ENCODE measurements at places on chromosomes 3 and 15.
A peak's percentile ranks its signal among the peaks of the same experiment; 100 is the strongest.

DNA sequence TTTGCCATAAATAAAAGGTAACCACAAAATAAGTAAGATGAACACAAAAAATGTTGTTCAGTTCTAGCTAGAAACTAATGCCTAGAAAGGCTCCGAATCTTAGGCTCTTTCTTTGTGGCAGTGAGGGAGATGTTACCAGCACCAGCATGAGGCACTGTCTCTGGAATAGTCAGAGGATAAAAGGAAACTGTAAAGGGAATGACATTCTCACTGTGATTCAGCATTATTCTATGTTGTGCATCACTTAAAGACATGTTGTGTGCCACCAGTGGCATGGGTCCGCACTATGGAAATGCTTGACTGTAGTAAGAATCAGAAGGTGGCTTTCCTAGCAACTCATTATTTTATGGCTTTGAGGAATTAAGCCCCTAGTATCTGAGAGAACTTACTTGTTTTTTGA is 70.8 kb downstream of the SEC22A start:
- DNase-seq = peak; percentile 72

- no peak for DNase-seq
These were observed 56.8 kb upstream of the NEK10 start for GRCh38 chr3:27425896-27426565.

GRCh38 chr3:135103917-135104316 is 308.9 kb downstream of the EPHB1 start:
- no peak for DNase-seq

DNA sequence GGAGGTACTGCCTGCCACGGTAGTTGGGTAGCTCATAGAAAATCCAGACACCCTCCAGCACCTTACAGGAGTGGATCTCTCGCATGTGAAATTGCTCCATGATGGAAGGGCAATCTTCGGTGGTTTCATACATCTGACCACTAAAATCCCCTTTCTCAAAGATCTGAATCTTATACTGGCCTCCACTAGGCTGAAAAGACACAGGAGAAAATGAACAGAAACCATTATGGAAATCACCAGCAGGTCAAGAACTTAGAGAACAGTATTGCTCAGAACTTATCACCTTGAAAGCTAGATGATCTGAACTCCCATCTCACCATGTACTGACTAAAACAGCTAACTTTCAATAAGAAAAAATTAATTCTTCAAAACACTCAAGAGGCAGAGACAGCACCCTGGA is 5.4 kb downstream of the CRYGS start:
- DNase-seq = no peak

- DNase-seq = no peak
These were observed 16.8 kb downstream of the IGDCC4 start for GRCh38 chr15:65405791-65406423.

- DNase-seq = no peak
These were observed 44.0 kb upstream of the SEC22A start for GRCh38 chr3:123157598-123158287.

- no peak for DNase-seq
These were observed 77.2 kb upstream of the SLITRK3 start for GRCh38 chr3:165273411-165273810.

- DNase-seq = no peak
These were observed 42.3 kb downstream of the MAGEF1 start for GRCh38 chr3:184669578-184669977.

GRCh38 chr3:169448501-169448900 is 215.0 kb downstream of the MECOM start:
- peak; percentile 16 for DNase-seq

DNA sequence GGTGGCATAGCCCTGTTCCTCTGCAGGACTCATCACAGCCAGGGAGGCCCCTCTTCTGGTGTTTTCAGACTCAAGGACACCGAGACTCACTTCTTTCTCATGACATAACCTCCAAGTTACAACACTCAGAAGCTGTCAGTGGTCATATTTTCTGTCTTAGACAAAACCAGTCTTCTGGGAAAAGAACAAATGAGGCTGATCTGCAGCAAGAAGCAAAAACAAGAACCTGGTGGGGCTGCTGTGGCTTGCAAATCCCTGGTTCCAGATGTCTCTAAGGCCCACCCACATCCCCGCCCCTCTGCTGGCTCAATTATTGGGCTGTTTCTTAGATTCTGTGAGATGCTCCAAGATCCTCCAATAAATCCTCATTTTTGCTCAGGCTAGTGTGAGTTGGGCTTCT is 16.6 kb upstream of the LOXL1 start:
- no peak for DNase-seq

DNA sequence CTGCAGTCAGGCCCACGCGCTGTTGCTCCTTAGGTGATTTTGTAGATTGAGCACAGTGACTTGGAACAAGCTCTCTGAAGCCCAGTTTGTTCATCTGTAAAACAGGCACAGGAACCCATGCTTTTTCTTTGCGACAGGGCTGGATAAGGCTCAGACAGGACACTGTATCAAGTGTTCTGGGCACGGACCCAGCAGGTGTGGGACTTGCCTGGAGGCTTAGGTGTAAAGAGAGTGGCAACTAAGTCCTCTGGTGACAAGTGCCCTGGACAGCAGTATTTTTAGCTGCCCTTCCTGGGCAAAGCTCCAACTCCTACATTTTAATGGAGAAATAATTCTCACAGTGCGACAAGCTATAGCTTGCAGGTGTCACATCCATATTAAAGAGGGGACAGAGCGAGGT is 32.2 kb downstream of the CD276 start:
- no peak for DNase-seq

DNA sequence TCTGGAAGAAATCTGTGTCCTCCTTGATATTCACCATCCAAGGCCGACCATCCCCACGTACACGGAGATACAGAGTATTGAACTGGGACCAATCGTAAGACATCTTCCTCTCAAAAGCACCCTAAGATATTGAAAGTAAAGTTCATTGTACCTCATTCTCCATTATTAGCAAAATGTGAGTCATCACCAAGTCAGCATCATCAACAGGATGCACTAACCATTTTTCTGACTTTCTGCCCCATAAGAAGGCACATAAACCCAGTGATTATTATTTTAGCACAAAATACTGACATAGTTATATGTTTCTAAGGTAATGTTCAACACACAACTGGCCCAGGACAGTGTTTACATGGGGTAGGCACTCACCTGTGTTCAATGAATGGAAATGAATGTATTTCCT is 7.4 kb downstream of the NDUFAF1 start:
- no peak for DNase-seq

- DNase-seq = no peak
These were observed 42.7 kb upstream of the IL12A start for GRCh38 chr3:159945930-159946329.

GRCh38 chr3:147369231-147369630 is 37.1 kb downstream of the ZIC4 start:
- no peak for DNase-seq

- peak; percentile 36 for DNase-seq
These were observed 3.3 kb downstream of the MSL2 start for GRCh38 chr3:136192831-136193230.

GRCh38 chr3:171038342-171038741 is 11.8 kb upstream of the SLC2A2 start:
- DNase-seq = no peak

DNA sequence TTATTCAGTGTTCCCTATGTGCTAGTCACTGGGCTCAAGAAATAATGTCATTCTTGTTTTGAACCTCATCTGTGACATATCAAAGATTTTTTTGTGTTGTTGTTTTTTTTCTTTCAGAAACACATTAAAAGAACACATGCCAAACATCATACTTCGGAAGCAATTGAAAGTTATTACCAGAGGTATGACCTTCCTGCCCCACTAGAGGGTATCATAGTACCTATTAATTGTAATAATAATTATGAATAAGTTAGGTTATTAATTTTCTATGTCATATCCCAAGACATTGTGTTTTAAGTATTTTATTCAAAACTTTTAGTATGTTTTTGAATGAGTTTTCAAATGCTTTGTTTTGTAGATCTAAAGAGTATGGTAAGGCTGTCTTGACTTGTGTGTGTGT is 65.7 kb downstream of the CDIN1 start:
- peak; percentile 20 for DNase-seq

DNA sequence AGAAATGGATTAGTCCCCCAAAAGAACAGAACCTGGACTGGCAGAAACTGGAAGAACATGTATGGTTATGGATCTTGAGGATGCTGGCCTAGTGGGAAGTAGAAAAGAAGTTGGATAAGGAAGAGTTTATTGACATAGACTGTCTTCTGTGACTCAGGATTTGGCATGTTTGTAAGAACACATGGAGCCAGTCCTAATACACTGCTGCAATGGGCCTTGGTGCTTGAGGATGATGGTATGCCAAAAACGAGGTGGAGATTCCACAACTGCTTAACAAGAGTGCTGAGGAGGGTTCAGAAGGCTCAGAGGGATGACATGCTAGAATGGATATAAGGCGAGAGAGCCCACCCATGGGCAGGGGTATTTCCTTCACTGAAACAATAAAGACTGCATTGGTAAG is 22.4 kb downstream of the LZTFL1 start:
- peak; percentile 71 for DNase-seq

DNA sequence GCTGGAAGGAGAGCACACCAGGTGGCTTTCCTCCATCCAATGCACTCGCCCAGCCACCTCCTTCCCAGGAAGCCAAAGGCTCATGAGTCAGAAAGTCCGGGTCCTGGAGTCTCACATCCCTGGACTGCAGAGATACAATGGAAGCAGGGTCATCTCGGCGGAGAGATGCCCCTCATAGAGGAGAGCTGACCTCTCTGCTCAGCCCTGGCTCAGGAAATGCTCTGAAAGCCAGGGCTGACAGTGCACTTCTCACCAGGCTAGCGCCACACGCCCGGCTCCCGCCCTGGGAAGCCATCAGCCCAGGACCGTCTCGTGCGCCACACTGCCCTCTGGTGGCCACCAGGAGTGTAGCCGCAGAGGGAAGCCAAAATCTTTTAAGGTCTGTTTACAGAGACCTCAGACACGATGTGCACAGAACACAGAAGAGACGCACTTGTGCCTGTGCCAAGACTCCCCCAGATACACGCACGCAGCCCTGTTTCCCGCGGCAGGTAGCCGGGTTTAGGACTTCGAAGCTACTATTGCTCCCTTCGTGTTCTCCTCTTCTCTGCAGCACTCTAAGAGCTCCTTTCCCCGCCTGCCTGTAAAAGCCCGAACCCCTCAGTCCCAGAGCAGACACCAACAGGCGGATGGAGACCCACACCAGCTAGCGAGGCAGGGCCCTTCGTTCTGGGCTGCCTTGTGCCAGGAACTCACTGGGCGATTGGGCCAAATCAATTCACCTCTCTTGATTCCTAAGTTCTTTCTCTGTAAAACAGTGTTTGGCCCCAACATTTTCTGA is 9.7 kb downstream of the NTRK3 start:
- DNase-seq = peak; percentile 80

GRCh38 chr15:48086133-48086532 is 34.7 kb upstream of the SLC24A5 start:
- DNase-seq = peak; percentile 5

DNA sequence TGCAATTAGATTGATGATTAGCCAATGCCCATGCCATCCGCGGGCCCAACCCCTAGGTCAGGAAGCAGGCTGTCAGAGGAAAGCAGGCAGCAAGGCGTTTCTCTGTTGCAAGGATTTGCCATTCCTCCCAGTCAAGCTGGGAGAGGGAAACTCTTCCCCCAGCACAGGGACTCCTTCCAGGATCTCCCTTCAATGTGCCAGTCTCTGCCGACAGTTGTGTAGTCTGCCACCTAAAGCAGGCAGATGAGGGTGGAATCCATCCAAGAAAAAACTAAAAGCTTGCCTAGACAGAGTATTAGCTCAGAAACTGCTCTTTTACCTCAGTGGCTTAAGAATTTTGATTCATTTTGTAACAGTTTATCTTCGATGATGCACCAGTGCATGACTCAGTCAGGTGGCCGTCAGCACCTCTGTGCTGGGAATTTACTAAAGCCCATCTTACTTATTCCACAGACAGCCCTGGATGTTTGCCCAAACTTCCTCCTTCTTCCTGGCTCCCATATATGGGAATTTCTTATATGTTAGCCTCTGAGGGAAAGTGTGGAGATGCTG is 501.5 kb upstream of the THBS1 start:
- peak; percentile 71 for DNase-seq

DNA sequence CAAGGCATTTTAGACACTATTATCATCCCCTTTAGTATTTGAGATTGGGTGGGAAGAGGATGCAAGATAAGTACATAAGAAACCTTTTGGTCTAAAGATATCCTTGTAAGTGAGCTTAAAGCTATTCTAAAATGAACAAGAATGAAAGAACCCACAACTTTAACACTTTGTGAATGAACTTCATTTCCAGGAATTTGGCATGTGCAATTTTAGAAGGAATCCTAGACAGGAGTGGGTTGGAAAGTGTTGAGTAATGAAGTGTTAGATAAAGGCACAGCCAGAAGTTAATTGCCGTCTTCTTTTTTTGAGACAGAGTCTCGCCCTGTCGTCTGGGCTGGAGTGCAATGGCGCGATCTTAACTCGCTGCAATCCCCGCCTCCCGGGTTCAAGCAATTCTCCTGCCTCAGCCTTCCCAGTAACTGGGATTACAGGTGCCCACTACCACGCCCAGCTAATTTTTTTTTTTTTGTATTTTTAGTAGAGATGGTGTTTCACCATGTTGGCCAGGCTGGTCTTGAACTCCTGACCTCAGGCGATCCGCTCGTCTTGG is 13.2 kb upstream of the TEX9 start:
- DNase-seq = no peak

- DNase-seq = no peak
These were observed 206.8 kb upstream of the TGFBR2 start for GRCh38 chr3:30399394-30400181.

DNA sequence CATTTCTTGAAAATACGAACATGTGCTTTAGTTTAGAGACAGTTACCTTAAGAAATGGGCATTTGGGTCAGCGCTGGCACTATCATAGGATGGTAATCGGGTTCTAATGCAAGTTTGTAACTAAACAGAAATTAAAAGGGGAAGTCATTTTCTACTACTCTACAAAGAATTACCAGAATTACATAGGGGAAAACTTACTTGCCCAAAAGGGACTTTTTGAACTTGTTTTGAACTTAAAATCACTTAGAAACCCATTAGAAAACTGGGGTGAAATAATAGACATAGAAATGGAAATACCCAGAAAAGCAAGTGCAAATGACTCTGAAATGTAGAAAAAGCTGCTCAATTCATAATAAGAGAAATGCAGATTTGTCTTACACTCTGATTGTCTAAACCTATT is 44.9 kb downstream of the SPATA16 start:
- DNase-seq = no peak

DNA sequence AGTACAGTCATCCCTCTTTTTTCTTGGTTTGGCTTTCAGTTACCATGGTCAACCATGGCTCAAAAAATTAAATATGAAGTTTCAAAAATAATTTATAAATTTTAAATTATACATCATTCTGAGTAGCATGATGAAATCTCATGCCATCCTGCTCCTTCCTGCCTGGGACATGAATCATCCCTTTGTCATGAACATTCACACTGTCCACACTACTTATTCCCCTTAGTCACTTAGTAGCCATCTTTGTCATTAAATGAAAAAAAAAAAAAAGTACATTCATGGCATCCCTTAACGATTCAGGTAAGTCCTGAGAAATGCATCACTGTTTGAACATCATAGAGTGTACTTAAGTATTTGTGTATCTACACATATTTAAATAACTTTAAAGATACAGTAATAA is 1046.3 kb downstream of the ROBO2 start:
- peak; percentile 30 for DNase-seq

GRCh38 chr3:184372296-184372821 is 5.6 kb downstream of the THPO start:
- DNase-seq = no peak

GRCh38 chr3:31227131-31227562 is 305.6 kb upstream of the STT3B start:
- DNase-seq = no peak

Measured in GM23248 (cell line).